ENCODE measurements at places on chromosomes 3 and 15.

- no peak for DNase-seq
Observed at GRCh38 chr3:194623449-194624290, 9.5 kb downstream of the TMEM44 start.

- DNase-seq = no peak
Observed at GRCh38 chr3:196009456-196009855, 72.4 kb downstream of the TFRC start.

GRCh38 chr3:61877359-61878138 lies 316.2 kb downstream of the PTPRG start:
- DNase-seq = no peak

DNA sequence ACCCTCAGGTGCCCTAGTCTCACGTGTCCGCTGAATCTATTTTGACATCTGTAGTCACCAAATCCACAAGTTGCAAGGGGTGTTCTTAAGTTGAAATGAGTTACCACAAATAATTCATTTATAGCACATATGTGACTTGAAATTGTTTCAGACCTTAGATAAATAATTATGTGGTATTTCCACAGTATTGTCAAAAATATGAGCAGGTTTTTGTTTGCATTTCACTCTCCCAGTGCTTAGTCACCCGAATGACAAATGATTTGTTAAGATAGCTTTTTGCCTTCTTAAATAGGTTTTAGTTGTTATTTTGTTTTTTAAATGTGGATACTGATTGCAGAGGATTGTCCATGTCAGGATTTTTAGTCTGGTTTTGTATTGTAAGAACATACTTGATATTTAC lies 2.6 kb downstream of the MFSD1 start:
- no peak for DNase-seq

DNA sequence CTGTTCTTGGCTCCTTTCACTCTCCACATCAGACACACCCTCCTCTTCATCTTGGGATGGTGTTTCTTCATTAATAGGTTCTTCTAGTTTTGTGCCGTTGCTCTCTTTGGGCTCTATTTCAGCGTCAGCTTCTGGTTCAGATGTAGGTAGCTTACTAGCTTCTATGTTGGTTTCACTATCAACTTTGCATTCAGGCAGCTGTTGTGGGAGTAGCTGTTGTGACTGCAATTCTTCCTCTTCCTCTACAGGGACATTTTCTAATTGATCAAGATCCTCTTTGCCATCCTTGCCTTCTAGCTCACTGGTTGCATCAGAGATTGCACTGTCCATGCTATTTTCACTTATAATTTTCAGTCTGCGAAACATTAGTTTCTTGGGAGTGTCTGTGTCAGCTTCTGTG lies 80.1 kb downstream of the SETD2 start:
- no peak for DNase-seq

- DNase-seq = no peak
Observed at GRCh38 chr15:83193721-83194120, 13.9 kb downstream of the HDGFL3 start.

DNA sequence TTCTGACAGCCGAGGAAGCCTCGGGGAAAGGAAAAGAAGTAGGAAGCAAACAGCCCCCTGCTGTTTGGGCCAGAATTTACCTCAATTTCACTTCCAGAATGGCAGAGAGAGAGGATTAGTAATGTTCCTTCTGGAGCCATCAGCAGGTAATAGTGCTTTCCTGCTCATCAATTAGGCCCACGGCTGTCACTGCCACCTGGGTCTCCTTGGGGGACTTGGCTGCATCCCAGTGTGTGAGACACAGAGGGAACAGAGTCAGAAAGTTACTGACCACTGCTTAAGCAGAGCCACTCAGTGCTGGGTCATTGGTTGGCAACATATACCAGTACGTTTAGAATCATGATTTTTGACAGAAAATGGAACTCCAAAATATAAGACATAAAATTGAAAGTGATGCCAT lies 397.0 kb downstream of the EPHA3 start:
- no peak for DNase-seq

Measured in NCI-H510A (cell line).